ENCODE measurements at places on chromosomes 6 and 20.

GRCh38 chr6:114940181-114940580 lies 597.4 kb upstream of the HS3ST5 start:
- no peak for DNase-seq

GRCh38 chr6:42017021-42017643 lies 33.2 kb upstream of the TAF8 start:
- no peak for DNase-seq

DNA sequence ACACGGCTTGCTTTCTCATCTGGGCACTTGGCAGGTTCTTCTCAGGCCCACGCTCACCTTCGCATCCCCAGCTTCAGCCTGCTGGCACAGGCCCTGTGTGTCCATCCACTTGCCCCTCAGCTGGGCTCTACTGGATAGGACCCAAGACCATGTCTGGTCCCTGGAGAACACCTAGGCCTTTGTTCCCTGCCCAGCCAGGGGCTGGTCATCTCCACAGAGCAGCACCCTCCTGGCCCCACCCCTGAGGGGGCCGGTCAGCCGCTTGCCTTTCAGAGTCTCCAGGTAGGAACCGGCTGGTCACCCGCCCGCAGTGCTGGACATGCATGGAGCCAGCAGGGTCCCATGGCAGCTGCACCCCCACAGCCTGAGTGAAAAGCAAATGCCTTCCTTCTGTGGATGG lies 191.2 kb downstream of the SYNDIG1 start:
- DNase-seq = no peak

GRCh38 chr20:53937929-53938367 lies 132.4 kb downstream of the BCAS1 start:
- DNase-seq = no peak

- no peak for DNase-seq
Observed at GRCh38 chr6:150767571-150768018, 97.9 kb upstream of the MTHFD1L start.

DNA sequence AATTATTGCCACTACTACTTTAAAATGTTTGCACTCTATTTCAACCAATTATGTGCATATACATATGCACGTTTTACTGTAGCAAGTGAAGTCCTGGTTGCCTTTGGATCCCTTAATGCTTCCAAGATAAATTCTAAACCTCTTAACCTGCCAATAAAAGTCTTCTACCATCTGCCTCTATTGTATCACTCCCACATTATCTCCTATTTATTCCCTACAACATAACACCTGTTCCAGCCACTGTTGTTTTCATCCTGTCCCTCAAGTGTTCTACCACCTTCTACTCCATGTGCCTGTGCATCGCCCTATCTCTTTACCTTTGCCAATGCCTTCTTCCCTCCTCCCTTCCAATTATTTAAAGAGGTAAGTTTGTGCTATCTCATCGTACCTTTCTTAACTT lies 499.0 kb upstream of the RNF217 start:
- peak; percentile 2 for DNase-seq

- DNase-seq = no peak
Observed at GRCh38 chr6:72742001-72742673, 120.3 kb downstream of the KCNQ5 start.

DNA sequence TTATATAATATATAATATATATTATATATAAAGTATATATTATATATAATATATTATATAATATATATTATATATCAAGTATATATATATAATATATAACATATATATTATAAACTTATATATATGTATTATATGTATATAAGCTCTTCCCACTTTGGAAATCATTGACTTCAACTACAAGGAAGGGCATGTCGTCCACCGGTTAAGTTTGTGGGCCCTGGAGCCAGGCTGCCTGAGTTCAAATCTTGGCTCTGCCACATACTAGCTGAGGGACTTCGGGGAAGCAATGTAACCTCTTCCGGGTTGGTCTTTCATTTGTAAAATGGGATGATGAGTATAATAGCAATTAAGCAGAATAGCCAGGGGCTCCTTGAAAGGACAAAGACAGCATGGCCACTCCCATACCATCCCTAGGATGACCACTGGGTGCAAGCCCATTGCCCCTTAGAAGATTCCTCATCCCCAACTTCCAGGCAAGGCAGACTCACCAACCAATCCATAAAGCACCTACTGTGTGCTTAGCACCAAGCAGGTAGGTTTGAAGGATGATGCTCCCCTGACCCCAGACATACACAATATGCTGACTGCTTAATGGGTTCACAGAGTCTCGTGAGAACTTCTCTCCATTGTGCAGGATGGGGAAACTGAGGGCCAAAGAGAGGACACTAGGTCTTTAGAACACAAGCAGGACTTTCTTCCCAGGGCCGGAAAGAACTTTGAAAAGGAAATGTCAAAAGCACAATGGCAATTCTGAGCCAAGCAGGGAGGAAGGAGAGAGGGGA lies 163.2 kb downstream of the MRPL14 start:
- DNase-seq = no peak

Measured in NCI-H1092 (cell line).